ENCODE measurements at places on chromosomes 2 and 18.

DNA sequence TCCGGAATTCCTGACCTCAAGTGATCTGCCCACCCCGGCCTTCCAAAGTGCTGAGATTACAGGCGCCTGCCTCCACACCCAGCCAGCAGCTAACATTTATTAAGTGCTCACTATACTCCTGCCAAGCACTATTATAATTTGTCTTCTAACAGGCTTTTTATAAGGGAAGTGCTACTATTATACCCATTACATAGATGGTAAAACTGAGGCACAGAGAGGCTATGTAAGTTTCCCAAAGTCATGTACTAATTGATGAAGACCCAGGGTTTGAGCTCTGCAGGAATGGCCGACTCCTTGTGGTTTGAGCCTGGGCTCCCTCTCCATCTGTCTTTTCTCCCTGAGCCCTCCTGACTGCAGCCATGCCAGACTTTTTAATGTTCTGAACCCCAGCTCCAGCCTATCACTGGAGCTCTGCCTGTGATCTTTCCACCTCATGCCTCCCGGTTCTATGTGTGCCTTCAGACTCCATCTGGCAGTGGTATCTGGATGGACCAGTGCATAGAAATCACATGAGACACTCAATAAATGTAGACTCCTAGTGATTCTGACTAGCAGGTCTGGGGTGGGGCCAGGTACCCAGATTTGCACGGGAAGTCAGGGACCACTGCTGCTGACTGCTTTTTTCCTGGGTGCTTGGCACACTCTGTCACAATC is 197.1 kb downstream of the NEDD4L start:
- DNase-seq, result no peak

DNA sequence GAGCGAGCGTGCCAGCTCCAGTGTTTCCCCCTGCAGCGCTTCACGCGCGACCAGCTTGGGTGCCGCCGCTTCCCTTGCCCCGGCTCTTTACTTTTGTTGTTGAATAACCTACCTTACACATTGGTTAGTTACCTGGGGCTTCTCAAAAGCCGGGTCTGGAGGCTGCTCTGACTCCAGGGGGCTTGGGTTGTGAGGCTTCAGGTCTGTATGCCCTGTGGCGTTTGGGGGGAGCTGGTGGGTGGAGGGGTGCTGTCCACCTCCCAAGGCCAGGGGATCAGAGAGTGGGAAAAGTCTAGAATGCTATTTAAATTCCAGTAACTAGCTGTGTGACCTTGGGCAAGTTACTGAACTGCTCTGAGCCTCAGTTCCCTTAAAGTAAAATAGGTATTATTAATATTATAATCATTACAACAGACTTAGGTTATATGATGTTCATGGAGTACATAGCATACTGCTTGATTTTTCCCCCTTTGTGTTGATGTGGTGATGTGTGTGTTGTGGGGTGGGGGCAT is 770 bp downstream of the LYPD6B start:
- DNase-seq, result no peak

DNA sequence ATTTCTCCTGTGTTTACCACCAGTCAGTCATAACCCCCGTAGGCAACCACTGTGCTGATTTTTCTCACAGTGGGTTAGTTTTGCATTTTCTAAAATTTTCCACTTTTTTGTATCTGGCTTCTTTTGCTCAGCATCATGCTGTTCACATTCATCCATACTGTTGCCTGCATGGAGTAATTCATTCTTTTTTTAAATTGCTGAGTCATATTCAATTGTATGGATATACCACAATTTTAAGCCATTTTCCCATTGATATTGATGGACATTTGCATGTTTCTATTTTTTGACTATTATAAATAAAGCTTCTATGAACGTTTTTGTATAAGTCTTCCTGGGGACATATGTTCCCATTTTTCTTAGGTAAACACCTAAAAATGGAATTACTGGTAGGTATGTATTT is 40.5 kb downstream of the ASB18 start:
- DNase-seq, result no peak

- DNase-seq, result no peak
Observed at GRCh38 chr2:22056621-22057132, 932.9 kb downstream of the TDRD15 start.

GRCh38 chr2:209425471-209426071 is 1.7 kb downstream of the MAP2 start:
- no peak for DNase-seq

- no peak for DNase-seq
Observed at GRCh38 chr18:54957996-54958395, 1.3 kb downstream of the CCDC68 start.

GRCh38 chr18:9673296-9674251 is 34.5 kb upstream of the RAB31 start:
- DNase-seq, result no peak

DNA sequence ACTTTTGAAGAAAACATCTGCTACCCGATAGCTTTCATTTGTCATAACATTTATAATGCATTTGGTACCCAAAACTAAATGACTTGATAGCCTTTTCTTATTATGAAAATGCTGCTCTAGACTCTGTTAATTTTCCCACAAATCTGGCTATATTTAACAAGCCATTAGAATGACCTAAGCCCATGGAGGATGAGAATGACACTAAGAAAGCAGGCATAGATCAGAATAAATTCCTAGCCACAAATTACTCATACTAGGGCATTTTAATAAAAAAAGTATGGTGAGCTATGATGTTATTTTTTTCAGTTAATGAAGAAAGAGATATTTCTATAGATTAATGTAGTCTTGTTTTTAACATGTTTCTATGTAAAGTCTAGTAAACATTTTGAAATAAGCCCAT is 1728.3 kb downstream of the SUCLG1 start:
- no peak for DNase-seq

DNA sequence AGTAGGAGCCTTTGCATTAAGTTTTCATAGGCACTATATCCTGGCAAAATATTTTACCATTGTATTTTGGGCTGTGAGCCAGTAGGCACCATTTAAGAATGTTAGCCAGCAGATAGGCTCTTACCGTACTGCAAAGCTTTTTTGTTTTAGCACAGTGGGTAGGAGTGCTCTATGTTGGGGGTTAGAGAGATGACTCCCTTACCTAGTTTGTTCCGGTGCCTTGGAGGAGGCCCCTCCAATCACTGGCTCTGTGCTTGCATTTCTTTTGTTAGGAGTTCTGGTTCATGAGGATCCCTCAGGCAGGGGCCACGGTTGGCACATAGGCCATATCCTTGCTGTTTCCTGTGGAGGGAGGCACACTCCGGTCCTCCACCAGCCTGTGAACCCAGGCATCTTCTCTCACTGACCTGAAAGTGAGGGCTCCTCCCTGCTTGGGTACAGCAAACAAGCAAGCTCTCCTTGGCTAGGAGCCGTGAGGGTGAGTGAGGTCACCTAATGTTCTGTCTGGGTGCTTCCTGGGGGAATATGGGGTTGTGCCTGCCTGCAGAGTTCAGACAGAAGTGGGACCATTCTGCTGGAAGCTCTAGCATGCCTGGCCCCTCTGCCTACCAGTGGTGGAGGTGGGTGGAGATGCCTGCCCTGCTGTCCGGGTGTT is 29.8 kb downstream of the LTBP1 start:
- DNase-seq, result no peak

- DNase-seq, result no peak
Observed at GRCh38 chr18:32470460-32470713, 295 bp downstream of the GAREM1 start.

DNA sequence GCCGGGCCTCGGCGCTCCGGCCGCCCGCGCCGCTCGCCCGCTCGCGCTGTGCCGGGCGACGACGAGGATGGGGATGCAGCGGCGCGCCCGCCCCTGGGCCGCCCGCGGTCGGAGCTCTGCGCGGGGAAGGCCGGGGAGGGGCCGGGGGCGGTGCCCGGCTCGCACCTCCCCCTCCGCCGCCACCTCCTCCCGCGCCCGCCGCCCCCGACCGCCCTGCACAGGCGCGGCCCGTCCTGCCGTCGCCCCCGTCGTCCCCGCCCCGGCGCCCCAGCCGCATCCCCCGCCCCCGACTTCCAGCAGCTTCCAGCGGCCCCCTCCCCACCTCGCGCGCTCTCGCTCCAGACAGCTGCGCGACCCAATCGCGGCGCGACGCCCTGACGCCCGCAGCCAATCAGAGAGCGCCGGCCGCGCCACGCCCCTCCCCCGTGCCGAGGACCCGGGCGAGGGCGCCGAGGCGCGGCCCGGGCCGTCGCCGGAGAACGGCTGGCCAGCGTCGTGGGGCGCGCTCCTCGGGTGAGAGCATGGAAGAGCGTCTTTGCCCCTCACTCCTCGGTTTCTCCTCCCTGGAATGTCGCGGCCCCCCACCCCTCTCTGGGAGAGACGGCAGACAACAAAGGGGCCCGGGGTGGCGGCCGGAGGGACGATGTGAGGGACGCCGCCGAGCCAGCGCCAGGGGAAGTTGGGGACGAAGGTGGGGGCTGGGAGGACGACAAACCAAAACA is at the start of gene MBOAT2:
Gene MBOAT2 (minus strand): TSS at position 69 of the 722 bp plus-strand sequence. CDS start 70 bp downstream, outside the sequence.
- DNase-seq, result peak; percentile 57

DNA sequence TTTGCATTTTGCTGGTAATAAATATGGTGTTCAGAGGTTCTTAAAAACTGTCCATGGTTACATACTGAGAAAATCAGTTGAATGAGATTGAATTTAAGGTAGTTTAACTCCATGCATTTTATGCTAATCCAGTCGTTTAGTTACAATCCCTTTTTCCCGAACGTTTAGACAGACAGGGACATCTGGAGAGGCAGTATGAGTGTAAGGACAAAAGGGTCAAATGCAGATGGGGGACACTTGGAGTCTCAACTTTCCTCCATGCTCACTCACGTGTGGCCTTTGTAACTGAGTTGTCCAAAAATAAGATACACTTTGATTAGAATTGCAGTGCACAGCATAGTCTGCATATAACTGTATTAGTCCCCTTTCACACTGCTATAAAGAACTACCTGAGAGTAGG is 63.9 kb downstream of the RDH14 start:
- DNase-seq, result no peak

- DNase-seq, result no peak
Observed at GRCh38 chr2:74091391-74091790, 56.3 kb downstream of the BOLA3 start.

DNA sequence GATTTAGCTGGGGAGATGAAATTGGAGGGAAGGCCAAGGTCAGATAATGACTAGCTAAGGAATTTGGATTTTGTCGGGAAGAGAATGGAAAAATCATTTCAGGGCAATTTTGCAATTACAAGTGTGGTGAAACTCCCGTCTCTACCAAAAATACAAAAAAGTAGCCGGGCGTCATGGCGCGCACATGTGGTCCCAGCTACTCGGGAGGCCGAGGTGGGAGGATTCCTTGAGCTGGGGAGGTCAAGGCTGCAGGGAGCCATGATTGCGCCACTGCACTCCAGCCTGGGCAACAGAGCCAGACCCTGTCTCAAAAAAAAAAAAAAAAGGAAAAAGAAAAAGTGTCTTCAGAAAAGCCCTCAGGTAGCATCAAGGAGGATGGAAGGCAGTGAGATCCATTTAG is 1.2 kb upstream of the TXNL1 start:
- DNase-seq, result no peak

DNA sequence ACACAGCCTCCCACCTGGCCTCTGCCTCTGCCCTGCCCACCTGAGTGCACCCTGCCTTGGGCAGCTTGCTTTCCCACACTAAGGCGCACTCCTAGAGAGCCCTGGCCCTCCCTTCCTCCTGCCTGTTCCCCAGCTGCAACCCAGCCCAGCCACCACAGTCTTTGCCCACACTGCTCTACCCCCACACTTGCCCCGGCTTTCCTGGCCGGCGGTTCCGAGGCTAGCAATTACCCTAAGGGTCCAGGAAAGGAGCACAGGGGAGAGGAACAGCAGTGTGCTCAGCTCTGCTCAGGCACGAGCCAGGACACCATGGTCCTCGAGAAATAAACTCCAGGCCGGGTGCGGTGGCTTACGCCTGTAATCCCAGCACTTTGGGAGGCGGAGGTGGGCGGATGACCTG is 237.8 kb upstream of the RAB6C start:
- DNase-seq, result no peak

DNA sequence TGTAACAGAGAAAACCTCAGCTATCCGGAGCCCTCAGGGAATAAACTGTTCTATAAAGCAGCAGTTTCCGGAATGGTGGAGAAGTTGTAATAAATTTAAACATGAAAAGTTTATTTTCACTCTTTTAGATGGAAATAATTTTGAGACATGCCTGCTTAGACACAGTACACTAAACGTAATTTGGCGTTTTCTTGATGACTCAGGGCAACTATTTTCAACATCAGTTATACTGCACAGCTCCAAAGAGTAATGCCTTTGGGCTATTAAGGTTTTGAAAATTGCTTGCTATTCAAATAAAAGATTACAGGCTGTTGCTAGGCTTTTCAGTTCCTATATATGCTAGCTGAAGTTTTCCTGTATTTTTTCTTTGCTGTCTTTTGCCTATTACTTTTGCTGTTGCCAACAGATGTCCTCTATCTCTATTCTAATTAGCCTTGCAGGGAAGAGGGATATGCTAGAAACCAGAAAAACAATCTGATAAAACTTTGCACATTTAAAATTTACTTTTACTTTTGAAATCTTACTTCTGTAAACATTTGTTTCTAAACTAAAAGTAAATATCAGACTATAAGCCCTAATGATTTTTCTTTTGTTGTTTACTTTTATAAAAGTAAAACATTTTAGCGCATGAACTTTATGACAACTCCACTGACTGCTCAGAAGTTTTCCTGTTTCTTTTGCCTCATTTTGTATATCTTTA is 113.4 kb upstream of the WDSUB1 start:
- no peak for DNase-seq

GRCh38 chr2:215812966-215813365 is 200.4 kb downstream of the MREG start:
- DNase-seq, result no peak

DNA sequence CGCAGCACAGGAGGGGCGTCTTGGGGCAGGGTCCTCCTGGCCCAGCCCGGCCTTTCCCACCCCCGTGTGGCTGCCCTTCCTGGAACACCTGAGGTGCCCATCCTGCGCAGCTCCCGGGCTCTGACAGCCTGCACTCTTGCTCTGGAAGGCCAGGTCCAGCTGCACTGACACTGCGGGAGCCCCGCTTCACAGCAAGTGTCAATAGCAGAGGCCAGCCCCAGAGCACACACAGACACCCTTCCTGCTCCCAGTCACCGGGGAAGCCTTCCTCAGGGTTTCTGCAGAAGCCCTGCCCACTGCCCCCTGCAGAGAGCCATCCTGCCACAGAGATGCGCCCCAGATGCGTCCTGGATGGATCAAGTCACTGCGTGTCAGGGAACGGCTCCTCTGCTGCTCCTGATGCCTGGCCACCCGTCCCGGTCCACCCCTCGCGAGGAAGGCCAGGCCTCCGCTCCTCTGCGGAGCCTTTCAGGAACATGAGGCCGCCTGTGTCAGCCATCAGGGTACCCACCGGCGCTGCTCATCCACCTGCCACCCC is 519.2 kb upstream of the MYT1L start:
- no peak for DNase-seq

DNA sequence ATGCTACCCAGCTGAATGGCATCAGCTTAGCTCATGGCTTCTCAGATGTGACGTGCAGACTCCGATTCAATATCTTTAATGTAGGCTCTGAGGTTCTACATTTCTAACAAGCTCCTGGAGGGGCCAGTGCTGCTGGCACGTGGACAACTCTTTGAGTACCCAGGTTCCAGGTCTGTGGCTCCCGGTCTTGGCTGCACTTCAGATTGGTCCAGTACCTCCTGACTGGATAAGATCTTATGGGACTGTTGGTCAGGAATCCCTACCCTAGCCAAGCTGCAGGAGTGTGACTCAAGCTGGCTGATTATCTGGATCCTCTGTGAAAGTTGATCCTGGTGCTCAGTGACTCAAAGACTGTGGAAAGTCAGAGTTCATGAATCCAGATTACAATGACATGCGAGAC is 222.1 kb downstream of the ANKRD30B start:
- DNase-seq, result no peak

GRCh38 chr2:84904717-84905174 is 710 bp upstream of the TMSB10 start:
- no peak for DNase-seq
